ENCODE measurements at places on chromosomes 1 and 21.

GRCh38 chr1:17924578-17924977, 169.4 kb downstream of the ACTL8 start:
- DNase-seq: no peak

GRCh38 chr1:111203681-111204200, 3.3 kb upstream of the DENND2D start:
- DNase-seq: peak; percentile 96

DNA sequence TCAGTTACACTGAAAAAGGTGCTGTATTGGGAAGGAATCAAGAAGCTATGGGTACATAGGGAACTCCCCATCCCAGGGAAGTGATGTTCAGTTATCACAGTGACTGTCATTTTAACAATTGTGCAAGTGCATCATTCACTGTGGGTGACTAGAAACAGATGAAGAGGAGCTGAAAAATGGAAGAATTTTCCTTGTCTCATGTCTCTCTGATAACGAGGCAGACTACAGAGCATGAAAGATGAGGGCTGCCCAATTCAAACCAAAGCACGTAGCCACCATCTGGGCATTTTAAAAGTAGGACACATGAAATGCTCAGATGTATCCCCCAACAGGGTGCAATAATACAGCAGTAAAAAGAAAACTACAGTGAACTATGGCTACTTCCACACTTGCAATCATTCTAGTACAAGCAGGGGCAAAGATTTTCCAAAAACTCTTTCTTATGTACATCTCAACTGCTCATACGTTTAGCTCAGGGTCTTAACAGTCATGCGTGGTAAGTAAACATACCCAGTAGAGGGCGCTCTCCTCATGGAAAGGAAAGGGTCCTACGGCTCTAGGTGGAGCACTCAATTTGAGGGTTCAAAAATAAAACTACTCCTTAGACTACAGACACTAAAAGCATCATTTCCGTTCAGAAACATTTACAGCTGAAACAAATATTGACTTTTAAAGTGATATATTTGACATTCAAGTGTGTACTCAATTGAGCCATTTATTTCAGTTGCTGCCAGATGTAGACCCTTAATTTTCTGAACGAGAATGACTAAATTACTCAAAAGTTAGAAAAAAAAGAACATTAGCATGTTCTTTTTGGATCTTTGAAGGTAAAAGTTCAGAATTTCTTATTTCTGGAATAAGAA, 143.2 kb downstream of the KCTD3 start:
- no peak for DNase-seq

DNA sequence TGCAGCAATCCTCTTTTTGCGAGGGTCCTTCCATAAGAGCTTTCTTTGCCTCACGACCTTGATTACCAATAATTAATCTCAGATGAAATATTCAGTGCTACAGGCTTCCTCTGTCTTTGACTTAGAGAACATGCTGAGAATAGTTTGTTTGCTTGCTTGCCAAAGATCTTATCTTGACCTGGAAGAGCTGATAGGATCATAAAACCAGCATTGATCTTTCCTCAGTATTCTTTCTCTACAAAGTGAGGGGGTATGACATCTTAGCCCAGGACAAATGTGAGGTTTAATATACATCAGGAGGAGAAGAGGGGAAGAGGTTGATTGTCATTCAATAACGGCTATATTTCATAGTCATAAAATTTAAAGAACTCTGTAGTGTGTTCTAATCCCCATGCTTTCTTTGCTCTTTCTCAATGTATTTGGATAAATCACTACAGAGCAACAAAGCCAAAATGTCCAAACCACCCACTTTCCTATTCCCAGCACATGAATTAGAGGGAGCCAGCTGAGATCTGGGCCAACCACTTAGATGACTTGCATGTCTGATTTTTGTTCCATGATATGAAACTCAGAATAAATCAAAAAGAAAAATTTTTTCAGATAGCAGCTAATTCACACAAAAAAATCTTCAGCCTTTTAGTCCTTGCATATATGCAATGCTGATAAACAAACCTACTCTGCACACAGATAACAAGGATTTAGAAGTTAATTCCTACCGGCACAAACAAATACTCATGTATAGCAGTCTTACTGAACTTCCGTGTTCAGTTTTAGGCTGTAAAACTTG, 50.5 kb upstream of the IPO9 start:
- no peak for DNase-seq

- DNase-seq: no peak
Observed at GRCh38 chr1:61330571-61330970, 248.2 kb downstream of the NFIA start.

GRCh38 chr1:97331165-97331564, 589.7 kb downstream of the DPYD start:
- DNase-seq: no peak

GRCh38 chr1:228935198-228935663, 200.0 kb downstream of the RHOU start:
- DNase-seq: no peak

GRCh38 chr1:49765034-49765433, 258.7 kb downstream of the AGBL4 start:
- DNase-seq: no peak

DNA sequence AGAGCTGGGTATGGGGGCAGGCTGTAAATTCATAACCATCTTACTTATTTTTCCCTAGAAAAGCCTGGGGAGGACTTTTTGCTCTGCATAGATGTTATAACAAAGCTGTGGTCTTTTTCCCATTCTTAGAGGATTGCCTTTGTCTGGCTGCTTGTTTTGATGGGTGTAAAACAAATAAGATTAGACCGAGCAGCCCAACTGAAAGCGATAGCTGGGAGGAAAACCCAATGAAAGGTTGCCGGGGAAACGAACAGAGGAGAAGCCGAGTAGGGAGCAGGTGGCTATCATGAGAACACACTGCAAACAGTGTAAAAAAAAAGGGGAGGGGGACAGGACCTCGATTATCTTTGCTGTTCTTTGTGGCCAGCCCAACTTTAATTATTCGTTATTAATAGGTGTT, 1.9 kb downstream of the ELAVL4 start:
- no peak for DNase-seq

DNA sequence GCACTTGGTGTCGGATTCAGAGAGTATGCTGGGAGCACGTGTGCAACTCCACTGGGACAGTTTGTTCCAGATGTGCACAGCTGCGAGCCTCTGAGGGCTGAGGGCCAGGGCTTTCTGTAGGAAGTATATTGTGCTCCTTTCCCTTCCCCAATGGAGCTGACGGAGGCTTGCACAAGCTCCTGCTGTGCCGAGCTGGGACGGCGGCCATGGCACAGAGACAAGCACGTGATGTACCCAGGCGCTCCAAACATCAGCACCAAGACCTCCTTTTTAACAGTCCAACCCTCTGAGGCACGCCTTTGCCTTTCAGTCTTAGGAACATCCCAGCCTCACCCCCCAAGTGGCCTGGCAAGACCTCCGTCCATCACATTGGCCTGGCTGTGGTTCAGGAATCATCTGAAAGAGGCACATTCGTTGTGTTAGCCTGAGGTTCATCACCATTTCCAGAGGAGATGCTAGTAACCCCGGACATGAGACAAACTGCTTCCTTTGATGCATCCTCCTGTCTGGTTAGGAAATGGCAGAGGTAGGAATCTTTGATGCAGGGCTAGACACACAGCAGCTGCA, 339.2 kb upstream of the KAZN start:
- no peak for DNase-seq

GRCh38 chr1:188022661-188023060, 1193.9 kb downstream of the PLA2G4A start:
- no peak for DNase-seq

GRCh38 chr1:219223496-219223895, 49.8 kb downstream of the LYPLAL1 start:
- DNase-seq: no peak

GRCh38 chr1:87717157-87717670, 388.5 kb downstream of the LMO4 start:
- DNase-seq: no peak

GRCh38 chr1:12138196-12139168, 28.3 kb upstream of the TNFRSF1B start:
- DNase-seq: peak; percentile 72

GRCh38 chr21:33395891-33396331, 7.3 kb upstream of the IFNGR2 start:
- DNase-seq: peak; percentile 88

- DNase-seq: no peak
Observed at GRCh38 chr1:170284951-170285350, 139.2 kb downstream of the NTMT2 start.

- peak; percentile 95 for DNase-seq
Observed at GRCh38 chr1:32247983-32248889, 1.2 kb downstream of the FAM167B start.

Data from osteoblast (primary cell).